ENCODE measurements at places on chromosomes 5 and 9.

DNA sequence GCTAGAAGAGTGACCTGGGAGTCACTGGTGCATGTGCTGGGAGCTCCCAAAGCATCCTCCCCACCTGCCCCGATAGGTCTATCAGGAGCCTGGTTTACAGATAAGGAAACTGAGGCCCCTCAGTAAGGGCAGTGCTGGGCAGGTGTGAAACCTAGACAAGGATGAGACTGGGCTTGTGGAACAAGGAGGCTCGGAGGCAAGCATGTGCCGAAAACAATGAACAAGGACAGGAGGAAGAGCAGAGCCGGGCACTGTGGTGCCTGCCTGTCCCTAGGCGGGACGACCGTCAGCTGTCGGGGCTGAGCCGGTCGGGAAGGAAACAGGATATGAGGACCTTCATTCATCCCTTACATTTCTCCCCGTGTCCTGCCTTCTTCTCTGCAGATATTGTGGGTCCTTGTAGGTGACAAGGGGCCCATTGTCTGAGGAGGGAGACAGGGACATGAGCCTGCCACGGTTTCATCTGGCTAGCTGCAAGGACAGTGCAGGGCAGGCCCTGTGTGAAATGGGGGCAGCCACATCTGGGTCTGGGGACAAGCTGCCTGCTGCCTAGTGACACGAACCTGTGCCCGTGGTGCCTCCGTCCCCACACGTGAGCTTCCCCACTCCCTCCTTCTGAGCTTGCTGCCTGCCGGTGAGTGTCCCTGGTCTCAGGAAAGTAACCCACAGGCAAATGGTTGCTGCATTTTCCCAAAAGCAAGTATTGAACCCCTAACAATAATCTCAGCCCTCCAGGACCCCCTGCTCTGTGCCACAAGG, 18.6 kb downstream of the FGD3 start:
- no peak for DNase-seq

DNA sequence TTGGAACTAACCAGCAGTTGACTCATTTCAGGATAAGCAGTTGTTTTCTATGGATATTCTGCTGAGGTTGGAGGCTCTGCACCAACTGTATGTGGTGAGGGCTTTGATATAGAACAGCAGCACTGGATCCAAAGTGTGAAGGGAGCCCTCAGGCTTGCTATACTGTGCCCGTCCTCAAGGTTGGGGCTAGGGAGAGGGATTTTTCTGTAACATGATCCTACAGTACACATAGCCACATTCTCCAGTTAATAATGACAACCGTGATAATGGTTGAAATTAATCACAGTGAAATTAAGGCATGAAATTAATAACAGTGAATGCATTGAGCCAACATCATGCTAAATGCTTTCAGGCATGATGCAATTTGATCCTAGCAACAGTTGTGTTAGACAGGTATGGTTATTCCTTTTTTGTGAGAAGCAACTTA, 36.7 kb downstream of the ARHGAP26 start:
- DNase-seq: no peak

GRCh38 chr9:6562201-6562600, 83.3 kb downstream of the GLDC start:
- DNase-seq: no peak

GRCh38 chr5:111618623-111619271, 106.4 kb upstream of the STARD4 start:
- no peak for DNase-seq

GRCh38 chr9:136361047-136361753, 2.3 kb downstream of the DNLZ start:
- no peak for DNase-seq

GRCh38 chr9:14351221-14351836, 37.4 kb upstream of the NFIB start:
- DNase-seq: peak; percentile 39

GRCh38 chr9:114461468-114461867, 43.8 kb downstream of the WHRN start:
- no peak for DNase-seq

GRCh38 chr9:112119225-112120029, 55.7 kb downstream of the SUSD1 start:
- no peak for DNase-seq

- no peak for DNase-seq
Measured at GRCh38 chr9:97561501-97561900, 60.0 kb downstream of the TMOD1 start.

GRCh38 chr9:91727972-91728371, 222.1 kb downstream of the ROR2 start:
- no peak for DNase-seq

DNA sequence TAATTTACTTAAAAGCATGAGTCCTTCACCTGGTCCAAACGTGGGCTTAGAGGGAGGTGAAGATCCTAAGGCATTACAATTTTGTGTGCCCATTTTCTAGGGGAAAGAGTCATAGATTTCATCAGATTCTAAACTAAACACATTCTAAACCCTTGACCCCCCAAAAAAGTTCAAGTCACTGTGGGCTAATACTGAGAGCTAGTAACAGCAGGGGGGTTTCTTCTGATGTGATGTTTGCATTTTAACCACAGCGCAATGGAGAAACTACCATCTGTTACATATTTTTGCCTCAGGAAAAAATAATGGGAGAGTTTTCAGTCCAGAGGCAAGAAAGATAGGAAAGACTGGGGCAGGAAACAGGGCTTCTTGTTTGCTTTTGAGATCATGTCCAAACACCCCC, 110.8 kb upstream of the SLC1A3 start:
- no peak for DNase-seq

Data from gastrocnemius medialis (tissue), 4 donors.